ENCODE measurements at places on chromosomes 12 and 14.

GRCh38 chr14:91893007-91893406 is 25.7 kb upstream of the TC2N start:
- DNase-seq: no peak

GRCh38 chr14:37139710-37140109 is 32.7 kb downstream of the SLC25A21 start:
- DNase-seq: no peak

DNA sequence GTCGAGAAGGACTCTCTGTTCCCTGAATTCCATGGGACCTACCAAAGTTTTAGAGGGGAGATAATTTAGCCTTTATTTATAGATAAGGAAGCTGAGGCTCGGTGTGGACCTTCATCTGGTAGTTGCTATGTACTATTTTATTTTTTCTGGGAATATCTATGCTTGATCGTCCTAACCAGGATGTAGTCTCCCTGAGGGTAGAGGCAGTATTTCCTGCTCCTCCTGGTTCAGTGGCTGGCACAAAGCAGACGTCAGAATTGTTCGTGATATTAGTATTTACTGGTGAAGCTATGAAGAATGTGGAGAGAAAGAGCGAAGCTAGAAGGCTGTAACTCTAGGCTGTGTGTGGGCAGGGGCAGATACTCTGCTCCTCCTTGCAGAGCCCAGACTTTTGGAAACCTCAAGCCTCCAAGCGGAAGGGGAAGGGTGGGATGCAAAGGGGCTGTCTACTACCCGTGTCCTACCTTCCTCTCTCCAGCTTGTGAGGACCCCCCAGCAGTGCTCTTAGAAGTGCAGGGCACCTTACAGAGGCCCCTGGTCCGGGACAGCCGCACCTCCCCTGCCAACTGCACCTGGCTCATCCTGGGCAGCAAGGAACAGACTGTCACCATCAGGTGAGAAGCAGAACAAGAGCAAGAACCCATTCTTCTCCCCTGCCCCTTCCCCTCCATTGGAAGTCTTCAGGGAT is 1.4 kb downstream of the LRP10 start:
- no peak for DNase-seq

DNA sequence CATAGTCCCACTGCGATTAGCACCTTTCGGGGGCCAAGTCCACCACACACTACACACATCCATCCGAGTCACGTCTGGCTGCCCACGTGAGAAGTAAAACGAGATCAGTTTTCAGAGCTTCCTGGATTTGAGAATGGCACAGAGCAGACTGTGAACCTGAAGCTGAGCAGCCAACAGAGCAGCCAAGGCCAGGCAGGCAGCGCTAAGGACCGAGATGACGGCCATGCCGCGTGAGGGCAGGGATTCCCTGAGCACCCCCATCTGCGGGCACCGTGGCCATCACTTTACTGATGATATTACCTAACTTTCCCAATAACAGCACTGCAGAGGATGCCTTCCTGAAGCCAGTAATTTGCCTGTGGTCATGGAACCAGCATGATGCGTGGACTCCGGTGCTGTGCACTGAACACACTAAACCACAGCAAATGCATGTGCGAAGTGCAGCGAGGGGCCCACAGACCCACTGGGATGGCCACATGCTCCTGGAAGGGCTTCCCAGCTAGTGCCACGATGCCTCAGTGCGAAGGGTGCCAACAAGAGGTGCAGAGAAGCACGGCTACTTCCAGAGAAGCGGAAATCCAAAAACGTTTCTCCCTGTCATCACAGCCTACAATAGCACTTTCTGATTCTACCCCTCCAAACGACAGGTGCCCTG is 56.0 kb downstream of the RNF34 start:
- no peak for DNase-seq

DNA sequence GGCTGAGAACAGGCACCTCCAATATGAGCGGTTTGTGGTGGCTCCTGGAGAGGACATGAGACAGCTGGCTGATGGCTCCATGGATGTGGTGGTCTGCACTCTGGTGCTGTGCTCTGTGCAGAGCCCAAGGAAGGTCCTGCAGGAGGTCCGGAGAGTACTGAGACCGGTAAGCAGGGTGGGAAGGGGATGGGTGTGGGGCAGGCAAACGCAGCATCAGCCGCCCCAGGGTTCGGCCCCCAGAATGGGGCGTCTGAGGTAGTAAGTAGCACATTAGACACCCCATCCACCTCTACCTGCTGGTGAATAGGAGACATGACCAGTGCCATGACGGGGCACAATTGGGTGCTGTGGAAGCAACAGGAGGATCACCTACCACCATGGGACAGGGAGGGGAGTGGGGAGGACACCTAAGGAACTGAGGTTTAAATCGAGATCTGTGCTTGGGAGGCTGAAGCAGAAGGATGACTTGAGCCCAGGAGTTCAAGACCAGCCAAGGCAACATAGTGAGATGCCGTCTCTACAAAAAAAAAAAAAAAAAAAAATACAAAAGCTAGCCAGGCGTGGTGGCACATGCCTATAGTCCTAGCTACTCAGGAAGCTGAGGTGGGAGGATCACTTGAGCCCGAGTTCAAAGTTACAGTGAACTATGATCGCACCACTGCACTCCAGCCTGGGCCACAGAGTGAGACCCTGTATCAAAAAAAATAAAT is 25.5 kb downstream of the ITGA7 start:
- DNase-seq: no peak

- no peak for DNase-seq
Observed at GRCh38 chr12:50640321-50640939, 123.5 kb upstream of the ATF1 start.

DNA sequence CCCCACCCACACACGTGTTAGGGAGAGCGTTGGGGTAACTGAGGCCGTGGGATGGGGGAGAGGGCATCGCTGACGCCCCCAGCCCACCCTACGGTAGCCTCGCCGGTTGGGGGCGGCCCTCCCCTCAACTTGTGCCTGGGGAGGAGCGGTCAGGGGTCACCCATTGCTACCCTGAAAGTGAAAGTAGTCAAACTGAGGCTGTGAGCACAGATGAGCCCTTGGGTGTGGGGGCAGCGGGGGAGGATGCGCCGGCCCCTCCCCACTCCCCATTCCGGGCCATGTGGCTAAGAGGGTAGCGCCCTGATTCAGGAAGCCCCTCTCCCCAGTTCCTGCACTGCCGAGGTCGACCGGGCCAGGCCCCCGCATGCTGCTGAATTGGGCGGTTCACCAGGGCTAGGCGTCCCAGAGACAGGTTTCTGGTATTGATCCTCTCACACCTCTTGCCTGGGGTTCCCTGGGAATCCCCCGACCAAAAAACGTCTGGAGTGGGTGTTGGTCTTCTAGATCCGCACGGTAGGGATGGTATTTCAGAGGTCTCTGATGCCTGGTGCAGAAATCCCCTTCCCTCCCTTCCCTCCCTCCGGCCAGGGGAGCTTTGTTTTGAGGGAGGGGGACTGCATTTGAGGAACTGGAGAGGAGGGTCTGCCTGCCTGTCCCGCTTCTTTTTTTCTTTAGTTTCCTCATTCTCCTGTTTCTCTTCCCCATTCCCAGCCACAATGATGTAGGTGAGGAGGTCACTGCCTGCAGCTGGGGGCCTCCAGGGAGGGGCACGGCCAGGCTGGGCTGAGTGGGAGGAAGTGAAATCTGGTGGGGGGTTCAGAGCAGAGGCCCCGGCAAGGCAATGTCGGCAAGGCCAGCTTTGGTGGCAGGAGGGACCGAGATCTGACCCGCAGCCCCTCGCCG is 1.0 kb downstream of the SH2B3 start:
- DNase-seq: no peak

DNA sequence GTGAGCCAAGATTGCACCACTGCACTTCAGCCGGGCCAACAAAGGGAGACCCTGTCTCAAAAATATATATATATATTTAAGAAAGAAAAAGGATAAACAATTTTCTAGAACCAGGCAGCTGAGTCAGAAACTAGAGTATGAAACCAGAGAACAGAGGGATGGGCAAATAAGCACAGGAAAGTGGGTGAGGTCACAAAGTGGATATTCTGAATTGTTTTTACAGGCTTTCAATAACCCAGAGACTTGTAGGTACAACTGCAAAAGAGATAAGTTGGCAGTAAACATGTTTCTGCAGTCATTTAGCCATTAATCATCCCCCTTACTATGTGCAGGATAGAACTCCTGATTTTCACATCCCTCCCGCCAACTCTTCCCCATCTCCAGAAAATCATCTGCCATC is 94.2 kb downstream of the BTG1 start:
- DNase-seq: no peak

GRCh38 chr14:100391724-100392123 is 68.6 kb downstream of the SLC25A47 start:
- DNase-seq: no peak

- no peak for DNase-seq
Observed at GRCh38 chr14:82911930-82912329, 1378.3 kb upstream of the SEL1L start.

GRCh38 chr14:20743556-20743955 is 2.1 kb upstream of the EDDM3A start:
- no peak for DNase-seq

DNA sequence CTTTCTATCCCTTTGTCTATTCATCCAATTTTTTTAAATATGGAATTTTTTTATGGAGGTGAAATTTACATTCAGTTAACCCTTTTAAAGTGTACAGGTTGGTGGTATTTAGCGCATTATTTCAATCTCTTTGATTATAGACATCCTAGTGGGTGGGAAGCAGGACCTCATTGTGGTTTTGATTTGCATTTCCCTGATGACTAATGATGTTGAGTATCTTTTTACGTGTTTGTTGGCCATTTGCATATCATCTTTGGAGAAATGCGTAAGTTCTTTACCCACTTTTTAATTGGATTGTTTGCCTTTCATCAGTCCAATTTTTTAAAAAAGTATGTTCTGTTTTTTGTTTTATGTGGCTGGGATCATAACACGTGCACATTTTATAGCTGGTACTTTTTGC is 20.8 kb downstream of the PAPLN start:
- DNase-seq: no peak

- no peak for DNase-seq
Observed at GRCh38 chr12:113755098-113755497, 211.0 kb downstream of the RBM19 start.

DNA sequence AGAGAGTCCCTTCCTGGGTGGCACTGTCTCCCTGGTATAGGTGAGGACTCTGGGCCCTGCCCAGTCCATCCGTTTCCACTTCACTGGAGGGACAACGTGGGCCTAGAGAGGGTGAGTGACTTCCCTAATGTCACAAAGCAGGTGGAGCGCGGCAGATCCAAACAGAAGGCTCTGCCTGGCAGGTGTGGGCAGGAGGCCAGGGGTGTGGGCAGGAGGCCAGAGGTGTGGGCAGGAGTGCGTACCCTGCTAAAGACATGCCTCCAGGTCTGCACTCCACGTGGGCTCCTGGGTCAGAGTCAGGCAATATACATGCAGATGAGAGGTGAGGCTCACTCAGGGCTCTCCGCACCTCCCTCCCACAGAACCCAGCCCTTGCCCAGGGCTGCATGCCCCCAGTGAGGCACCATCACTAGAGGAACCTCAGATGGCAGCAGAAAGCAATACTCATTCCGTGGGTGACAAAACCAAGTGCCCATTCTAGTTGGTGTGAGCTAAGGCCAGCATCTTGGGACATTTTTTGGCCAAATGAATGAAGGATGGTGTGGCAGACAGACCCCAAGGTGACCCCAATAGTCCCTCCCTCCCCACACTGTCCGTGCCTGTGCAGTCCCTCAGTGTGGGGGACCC is 271.6 kb upstream of the RTL1 start:
- DNase-seq: no peak

- no peak for DNase-seq
Observed at GRCh38 chr12:91274916-91275315, 92.3 kb upstream of the DCN start.
